ENCODE measurements at places on chromosomes 3 and 15. TPM values are rescaled to one million over a fixed set of nuclear protein-coding genes. Genes with fewer than 3 reads are reported as not detected.

The GRAMD1C gene
- total RNA-seq = 5.3 TPM

The SUCNR1 gene
- 0.41 TPM for total RNA-seq

DNA sequence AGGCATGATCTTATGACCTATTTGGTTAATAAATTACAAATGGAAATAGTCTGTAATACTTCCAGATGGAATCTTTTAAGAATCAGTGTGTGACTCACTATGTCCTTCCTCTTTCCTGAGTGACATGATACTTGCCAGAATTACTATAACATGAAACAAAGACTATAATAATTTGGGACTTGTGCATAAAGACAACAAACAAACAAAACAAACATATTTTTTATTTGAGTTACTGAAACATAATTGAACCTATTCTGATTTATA is 1268.1 kb downstream of the OTOL1 start:
- DNase-seq = no peak

The SCN11A gene
- total RNA-seq = under 0.01 TPM

- DNase-seq = peak; percentile 8
Measured at GRCh38 chr3:42700366-42701288, 2.0 kb downstream of the HHATL start.

DNA sequence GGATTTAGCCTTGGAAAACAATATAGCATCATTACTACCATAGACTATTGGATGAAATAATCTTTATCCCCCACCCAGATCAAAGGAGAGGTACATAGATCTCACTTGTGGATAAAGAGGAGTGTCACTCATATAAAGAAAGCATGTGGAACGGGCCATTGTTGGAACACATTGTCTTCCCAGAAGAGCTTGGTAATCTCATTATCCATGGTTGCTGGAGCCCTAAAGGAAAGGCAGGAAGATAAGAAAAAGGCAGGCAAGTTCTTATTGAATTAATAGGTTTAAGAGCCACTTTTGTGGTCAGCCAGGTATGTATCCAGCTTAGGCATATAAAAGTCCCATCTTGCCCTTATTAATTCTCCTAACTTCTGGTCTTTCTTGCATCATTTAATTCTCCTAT is 659.1 kb downstream of the GRM7 start:
- no peak for DNase-seq

The IL5RA gene
- total RNA-seq = under 0.01 TPM

The HEG1 gene
- total RNA-seq = 5.7 TPM

The GHSR gene
- total RNA-seq = 0.82 TPM

The CFAP100 gene
- 3.7 TPM for total RNA-seq

The UROC1 gene
- not detected for total RNA-seq

DNA sequence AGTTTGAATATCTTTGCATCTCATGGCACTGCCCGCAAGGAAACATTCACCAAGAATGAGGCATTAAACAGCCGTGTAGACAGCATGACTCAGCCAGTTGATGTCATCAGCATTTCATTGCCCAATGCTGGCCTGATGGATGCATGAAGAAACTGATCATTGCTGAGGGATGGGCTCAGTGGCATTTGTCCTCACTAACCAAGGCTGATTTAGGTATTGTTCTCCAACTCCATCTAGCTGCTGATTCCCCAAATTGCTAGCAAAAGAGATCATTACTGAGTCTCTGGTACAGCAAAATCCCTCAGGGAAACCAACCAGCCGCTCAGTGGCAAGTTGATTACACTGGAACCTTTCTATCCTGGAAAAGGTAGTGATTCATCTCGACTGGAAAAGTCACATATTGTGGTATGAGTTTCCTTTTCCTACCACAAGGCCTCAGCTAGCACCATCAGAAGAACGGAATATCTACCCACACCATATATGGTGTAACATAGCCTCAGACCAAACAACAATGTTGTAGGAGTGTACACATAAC is 186.5 kb upstream of the GAP43 start:
- DNase-seq = no peak

GRCh38 chr15:73335471-73335870 is 33.3 kb downstream of the HCN4 start:
- DNase-seq = no peak

- DNase-seq = no peak
Measured at GRCh38 chr3:179288845-179289244, 34.0 kb upstream of the ZNF639 start.

The ATP13A3 gene
- total RNA-seq = 146 TPM

DNA sequence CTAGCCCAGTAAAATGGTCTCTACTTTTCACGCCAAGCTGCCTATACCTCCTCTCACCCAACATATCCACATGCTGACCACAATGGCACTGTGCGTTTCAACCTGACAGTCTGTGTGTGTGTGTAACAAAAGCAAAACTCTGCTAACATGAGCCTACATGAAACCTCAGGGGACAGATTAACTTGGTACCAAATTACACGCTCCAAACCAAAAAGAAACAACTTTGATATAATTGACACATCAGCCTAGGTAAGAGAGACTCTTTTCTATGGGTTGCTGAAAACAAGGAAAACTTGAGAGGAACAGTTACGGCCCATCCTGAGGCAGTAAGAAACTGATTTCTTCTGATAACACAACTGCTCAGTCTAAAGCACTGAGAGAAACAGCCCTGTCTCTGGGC is 31.5 kb downstream of the IGF2BP2 start:
- no peak for DNase-seq

GRCh38 chr3:133659806-133660205 is 1.9 kb downstream of the TOPBP1 start:
- no peak for DNase-seq

GRCh38 chr3:64438066-64438465 is 212.8 kb upstream of the PRICKLE2 start:
- no peak for DNase-seq

- no peak for DNase-seq
Measured at GRCh38 chr3:94036909-94037507, 8.6 kb upstream of the STX19 start.

GRCh38 chr3:10517627-10518026 is 12.2 kb upstream of the ATP2B2 start:
- no peak for DNase-seq

GRCh38 chr15:100373942-100374341 is 32.2 kb upstream of the ADAMTS17 start:
- DNase-seq = no peak

DNA sequence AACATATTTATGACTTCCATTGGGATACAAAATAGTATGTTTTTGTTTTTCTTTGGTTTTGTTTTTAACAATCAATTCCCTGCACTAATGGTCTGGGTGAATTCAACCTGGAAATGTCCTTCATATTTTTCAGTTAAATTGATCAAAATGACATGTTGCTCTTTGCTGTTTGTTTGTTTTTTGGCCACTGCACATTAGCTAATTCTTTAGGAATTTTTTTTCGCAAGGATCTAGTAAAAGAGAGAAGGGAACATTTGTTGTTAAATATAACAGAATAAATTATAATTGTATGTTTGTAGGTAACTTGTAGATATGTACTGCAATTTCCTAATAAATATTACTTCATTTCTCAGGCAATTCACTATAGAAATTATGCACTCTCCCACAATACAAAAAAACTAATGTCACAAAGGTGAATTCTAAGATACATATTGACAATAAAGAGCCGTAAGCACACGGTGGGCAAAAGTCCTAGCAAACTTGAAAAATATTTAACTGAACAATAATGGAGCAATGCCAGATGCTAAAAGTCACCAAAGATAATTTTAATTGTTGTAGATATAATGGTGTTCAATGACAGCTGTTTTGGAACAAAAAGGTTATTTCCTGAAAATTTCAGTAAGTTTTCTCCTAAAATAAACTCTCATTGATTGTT is 21.4 kb upstream of the PPARG start:
- no peak for DNase-seq

The GOLGA6L7 gene
- total RNA-seq = not detected

DNA sequence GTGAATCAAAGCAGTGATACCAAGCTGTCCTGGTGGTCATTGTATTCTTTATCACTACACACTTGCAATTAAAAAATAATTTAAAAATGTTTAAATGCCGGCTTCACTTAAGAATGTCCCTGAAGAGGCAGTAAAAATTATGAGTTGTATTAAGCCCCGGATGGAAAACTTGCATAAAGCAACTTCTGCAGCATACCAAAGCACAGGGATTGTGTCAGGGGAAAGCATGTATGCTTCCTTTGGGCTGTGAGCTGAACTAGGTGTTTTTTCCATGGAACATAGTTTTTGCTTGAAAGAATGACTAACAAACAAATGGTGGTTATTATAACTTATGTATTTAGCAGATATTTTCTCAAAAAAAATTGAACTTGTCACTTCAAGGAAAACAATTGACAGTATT is 143.1 kb downstream of the ARNT2 start:
- DNase-seq = no peak

The KCNH8 gene
- 11.0 TPM for total RNA-seq

DNA sequence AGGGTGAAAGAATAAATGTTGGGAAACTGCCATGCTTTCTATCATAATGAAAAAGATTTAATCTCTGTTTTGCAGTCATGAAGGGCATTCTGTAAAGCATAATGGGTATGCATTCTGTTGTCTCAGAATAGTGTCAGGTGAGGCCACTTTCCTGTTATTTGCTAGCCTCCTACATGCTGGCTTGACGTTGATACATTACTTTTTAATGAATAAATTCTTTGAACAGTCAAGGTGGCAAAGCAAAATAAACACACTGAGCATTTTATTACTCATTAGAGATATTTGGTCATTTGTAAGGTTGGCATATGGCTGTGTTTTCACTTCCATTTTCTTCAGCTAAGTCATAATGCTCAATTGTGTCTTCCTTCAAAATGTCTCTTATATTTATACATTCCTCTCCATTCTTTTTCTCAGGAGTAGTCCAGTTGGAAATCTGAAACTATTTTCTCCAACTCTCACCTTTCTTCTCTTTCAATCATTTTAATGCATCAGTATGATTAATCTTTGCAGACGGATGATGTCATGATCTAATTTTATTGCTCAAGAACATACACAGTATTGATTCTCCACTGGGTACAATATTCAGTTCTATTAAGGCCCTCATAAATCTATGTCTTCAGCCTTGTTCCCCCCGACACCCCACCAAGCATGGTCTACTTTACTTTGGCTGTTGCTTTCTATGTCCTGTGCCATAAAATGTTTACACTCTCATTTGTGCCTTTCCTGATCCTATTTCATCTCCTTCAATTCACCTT is 290.7 kb downstream of the GBE1 start:
- DNase-seq = no peak

DNA sequence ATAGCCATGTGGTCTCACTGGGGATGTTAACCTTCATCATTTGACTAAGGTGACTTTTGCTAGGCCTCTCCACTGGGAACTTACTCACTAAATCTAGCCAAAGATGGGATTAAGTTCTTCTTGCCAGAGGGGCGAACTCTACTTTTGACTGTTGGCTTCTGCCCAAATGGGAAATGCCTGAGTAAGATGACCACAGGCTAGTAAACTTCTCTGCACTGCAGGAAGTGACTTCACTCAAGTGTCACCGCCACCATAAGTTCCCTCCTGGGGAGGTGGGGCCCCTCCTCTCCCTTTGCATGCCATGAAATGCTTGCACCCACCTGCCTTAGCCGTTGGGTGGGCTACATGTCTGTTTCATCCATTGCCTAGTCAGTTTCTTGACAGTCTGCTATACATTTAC is 388.3 kb downstream of the FEZF2 start:
- DNase-seq = no peak

- peak; percentile 30 for DNase-seq
Measured at GRCh38 chr3:44106756-44107155, 134.9 kb upstream of the TOPAZ1 start.

The CD86 gene
- total RNA-seq = 1.2 TPM

GRCh38 chr3:17931131-17931530 is 188.7 kb upstream of the TBC1D5 start:
- no peak for DNase-seq

GRCh38 chr3:28940530-28940929 is 340.3 kb upstream of the RBMS3 start:
- peak; percentile 20 for DNase-seq

GRCh38 chr3:123110282-123110975 is 43.6 kb downstream of the PDIA5 start:
- no peak for DNase-seq

DNA sequence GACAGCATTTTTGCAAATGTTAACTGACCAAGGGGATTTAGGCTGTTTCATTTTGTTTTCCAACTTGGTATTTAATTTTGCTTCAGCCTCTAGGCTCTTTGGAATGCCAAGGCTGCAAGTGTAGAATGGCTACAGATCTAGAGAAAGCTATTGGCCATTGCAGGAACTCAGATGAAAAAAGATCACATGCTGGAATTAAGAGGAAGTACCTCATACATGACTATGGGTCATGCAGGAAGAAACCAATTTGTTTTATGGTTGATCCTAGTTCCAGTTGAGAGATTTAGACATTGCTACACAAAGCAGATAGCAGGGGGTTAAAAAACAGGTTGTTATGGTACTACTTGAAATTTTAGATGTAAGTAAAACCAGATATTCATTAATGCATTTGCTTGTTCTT is 12.7 kb upstream of the CLDN16 start:
- DNase-seq = no peak

GRCh38 chr3:156635034-156635433 is 39.4 kb upstream of the TIPARP start:
- no peak for DNase-seq

The DUOX2 gene
- not detected for total RNA-seq

The HYAL1 gene
- total RNA-seq = 0.41 TPM

The CHRNA5 gene
- 11.4 TPM for total RNA-seq

GRCh38 chr3:131630807-131631206 is 128.0 kb upstream of the MRPL3 start:
- no peak for DNase-seq

The PTX3 gene
- total RNA-seq = 16.7 TPM

The CHL1 gene
- 1,010 TPM for total RNA-seq

DNA sequence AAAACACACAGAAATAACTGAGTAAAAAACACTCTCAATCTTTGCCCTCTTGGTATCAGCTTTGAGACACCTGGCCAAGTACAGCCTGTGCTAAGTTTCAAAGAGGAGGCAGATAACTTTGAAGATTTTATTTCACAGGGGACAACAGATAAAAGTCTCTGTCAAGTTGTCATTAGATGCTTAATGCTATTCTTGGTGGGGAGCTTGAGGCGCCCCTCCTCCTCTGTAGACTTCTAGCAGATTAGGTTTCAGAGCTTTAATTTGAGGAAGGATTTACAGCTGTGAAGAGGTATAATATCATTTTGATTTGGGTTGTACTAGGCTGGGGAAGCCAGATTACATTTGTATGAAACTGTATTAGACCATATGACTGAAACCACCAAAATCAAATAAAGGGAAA is 620.3 kb downstream of the FHIT start:
- no peak for DNase-seq

DNA sequence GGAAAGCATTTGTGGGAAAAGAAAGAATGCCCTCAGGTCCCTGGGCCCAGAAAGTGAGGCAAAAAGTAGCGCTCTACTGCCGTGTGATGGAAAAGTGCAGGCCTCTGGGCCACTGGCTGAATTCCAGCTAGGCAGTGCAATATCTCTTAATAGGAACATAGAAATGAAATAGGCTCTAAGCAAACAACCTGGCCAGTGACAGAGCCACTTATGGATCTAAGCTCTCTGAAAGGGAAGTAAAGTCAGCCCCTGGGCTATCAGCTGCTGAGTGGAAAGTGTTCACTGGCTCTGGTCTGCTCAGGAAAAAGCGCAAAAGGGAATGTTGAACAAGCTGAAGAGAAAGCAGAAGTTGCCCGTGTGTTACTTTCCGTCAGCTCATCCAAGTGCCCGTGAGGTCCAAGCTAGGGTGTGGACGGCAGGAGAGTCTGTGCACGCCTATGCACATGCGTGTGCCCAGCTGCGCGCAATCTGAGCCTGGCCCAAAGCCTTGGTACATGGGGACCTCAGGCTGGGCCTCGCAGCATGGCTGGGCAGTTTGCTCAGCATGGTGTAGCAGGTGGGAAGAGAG is 74.0 kb upstream of the RAD18 start:
- DNase-seq = no peak

The FSTL1 gene
- total RNA-seq = 32.2 TPM
